MV-4-11 (cell line): ENCODE measurements at places on chromosomes 7 and 10.

DNA sequence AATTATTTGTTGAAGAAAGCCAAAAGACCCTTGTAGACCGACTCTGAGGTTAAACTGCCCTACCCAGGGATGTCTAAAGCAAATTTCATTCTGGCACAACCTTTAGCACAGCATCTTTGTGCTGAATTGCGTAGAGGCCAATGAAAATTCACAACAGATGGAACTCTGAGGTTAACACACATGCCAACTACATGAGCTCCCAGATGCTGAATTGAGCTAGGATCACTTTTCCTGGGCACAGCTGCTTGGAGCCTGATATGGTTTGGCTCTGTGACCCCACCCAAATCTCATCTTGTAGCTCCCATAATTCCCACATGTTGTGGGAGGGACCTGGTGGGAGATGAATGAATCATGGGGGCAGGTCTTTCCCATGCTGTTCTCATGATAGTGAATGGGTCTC lies 158.0 kb upstream of the PTN start:
- no peak for DNase-seq

- DNase-seq = no peak
Observed at GRCh38 chr7:30851651-30852307, 59.9 kb upstream of the AQP1 start.

GRCh38 chr7:133827707-133828623 lies 299.2 kb upstream of the LRGUK start:
- DNase-seq = no peak

DNA sequence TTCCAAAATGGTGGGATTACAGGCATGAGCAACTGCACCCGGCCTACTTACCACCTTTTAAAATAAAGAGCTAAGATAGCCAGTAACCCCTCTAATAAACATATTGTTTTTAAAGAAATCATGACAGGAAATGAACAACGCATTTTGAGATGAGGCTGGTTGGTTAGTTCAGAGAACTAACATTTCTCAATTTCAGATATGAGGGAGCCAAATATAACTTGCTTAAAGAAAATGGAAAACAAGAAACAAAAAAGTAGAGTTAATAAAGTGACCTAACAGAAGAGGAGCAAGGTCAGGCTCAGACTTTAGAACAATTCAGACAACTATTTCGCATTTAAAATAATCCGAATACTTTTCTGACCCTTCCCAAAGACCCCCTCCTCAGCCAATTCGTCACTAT lies 254.9 kb upstream of the PHF14 start:
- DNase-seq = no peak

- DNase-seq = no peak
Observed at GRCh38 chr7:5500056-5500776, 76.6 kb upstream of the TNRC18 start.

DNA sequence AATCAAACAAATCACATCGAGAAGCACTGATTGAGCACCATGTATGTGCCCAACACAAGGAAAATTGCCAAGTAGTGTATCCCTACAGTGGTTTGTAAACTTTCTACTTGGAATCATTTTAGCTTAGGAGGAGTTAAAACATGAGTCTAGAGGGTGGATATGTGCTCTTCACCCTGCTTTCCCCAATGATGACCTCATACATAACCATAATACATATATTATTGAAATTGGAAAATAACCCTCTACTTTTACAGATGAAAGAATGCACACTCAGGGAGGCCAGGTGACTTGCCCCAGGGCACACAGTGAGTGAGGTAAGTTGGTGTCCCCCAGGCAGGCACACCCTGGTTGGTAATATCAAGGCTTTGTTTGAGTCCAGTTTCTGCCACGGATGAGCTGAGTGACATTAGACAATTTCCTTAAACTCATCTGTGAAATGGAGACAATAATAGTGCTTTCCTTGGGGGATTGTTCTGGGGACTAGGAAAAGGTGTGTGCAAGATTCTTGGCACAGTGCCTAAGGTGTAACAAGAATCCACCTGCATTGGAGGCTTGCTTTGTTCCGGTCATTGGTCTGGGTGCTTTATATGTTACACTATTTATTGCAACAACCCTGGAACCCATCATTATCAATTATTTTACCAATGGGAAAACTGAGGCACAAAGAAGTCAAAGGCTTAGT lies 50.7 kb downstream of the BPGM start:
- DNase-seq = no peak

DNA sequence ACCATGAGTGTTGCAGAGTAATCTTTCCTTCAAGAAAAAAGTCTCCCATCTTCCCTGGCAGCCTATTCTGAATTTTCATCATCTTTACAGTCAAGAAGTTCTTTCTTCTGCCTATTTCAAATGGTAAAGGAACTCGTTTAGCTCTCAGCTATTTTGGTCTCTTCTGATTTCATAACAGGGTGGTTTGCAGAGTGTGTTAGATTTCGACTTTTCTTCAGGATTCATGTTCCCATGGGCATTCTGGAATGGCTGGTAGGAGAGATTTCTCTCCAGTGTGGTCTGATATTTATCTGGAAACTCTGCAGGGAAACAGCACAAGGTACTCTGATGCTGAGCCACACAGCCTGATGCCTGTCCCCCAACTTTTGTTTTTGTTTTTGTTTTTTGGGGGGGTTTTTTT lies 111.1 kb upstream of the FAM171A1 start:
- peak; percentile 22 for DNase-seq

DNA sequence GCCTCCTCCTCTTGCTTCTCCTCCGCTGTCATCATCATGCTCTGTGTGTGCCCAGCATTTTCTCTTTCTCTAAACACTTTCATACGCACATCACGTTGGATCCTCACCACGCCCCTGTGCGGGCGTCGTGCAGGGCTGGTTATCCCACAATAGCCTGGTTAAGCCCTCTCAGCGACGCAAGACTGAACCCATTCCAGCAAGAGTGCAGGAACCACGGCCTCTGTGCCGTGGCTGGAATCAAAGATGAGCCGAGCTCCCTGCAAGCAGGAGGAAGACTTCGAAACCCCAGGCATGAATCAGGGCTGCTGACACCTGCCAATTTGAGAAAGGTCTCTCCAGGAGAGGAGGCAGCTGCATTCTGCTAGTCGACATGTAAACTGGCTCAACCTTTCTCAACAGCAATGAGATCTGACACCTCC lies 74.8 kb upstream of the FOXK1 start:
- no peak for DNase-seq

- peak; percentile 51 for DNase-seq
Observed at GRCh38 chr10:17022896-17023295, 106.7 kb downstream of the CUBN start.

DNA sequence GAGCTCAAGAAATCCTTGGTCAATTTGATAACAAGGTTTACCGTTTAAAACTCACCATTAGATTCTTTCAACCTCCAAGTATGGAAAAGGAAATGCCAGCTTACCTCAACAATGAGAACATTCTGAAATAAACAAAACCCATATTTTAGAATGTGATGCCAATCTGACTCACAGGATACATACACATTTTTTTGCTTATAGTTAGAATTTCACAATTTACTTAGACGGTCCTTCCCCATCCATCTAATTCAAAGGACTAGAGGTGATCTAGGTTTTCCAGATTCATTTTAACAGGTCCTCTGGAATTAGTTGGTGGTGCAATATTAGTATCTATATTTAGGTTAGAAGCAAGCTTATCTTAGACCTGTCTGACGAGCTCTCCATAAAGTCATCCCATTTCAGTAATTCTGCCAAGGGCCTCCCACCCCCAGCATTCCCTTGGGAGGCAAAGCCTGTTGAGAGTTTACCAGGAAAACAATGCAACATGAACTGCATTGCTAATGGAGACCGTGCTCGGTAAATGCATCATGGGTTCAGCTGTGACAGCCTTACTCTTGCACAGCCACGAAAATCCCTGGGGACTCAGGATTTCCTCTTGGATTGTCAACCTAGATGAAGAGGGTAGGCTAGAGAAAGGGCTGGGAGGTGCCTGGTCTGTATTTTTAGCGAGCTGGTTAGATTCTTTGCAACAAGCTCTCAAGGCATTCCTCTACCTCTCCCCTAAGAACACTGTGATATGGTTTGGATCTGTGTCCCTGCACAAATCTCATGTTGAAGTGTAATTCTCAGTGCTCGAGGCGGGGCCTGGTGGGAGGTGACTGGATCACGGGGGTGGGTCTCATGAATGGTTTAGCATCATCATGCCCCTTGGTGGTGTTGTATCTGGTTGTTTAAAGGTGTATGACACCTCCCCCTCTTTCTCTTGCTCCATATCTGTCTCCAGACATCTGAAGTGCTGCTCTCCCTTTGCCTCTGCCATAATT lies 93.8 kb downstream of the PRTFDC1 start:
- DNase-seq = no peak
